ENCODE measurements at places on chromosomes 2 and 18. TPM values are rescaled to one million over a fixed set of nuclear protein-coding genes. Genes with fewer than 3 reads are reported as not detected.

DNA sequence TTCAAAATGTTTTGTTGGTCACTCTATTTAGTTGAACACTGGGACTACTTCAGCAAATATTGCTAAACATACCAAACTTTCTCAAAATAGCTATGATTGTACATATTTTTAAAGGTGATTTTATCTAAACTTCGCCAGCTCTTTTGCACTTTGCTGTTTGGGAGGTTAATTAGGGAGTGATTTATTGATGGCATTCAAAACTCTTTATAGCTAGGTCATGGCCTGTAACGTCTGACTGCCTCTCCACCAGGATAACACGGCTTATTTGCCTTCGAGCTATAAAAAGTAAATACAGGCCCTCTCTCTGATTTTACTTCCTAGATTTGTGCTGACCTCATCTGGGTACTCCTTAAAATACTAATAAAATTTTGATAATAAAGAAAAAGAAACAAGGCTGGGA is 931.9 kb downstream of the DCDC2C start:
- no peaks in the 10 kb centered on the region for H3K4me1 ChIP-seq
- DNase-seq = no peak
- H3K27me3 ChIP-seq = no peaks in the 10 kb centered on the region
- H3K4me3 ChIP-seq = no peak overlapping the region
- no peak overlapping the region for H3K27ac ChIP-seq

GRCh38 chr2:7060156-7060555 is 142.9 kb downstream of the RNF144A start:
- H3K27ac ChIP-seq = no peak overlapping the region
- H3K4me3 ChIP-seq = no peak overlapping the region
- H3K4me1 ChIP-seq = no peaks in the 10 kb centered on the region
- no peak for DNase-seq
- no peaks in the 10 kb centered on the region for H3K36me3 ChIP-seq

DNA sequence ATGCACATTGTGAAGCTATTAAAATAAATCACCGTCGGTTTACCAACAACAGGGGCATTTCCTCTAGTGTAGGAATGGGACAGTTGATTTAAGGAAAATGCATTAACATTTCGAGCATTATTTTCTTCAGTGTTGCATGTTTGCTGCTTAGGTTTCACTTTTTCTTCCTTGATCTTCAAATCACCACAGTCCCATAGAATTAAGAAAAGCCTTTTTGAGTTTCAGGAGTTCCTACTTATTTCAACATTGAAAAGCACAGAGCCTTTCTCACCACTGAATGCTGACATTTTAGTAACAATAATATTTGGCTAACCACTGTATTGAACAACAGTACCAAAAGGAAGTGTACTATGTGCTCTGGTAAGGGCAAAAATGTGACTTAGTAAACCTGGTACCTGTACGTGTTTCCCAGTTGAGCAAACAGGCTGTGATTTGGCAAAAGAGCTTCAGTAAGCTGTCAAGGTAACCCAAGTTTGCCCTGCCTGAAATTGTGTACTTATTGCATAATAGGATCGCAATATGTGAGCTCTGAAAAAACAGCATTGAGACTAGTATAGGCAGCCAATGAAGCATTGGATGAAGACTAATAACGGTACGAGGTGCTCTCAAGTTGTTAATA is 2.2 kb downstream of the LRRTM4 start:
- H3K27ac ChIP-seq = no peak overlapping the region
- DNase-seq = no peak

- no peak for DNase-seq
- H3K36me3 ChIP-seq = no peaks in the 10 kb centered on the region
- H3K4me3 ChIP-seq = no peak overlapping the region
- no peaks in the 10 kb centered on the region for H3K4me1 ChIP-seq
Observed at GRCh38 chr18:73476031-73476430, 608.2 kb upstream of the NETO1 start.

DNA sequence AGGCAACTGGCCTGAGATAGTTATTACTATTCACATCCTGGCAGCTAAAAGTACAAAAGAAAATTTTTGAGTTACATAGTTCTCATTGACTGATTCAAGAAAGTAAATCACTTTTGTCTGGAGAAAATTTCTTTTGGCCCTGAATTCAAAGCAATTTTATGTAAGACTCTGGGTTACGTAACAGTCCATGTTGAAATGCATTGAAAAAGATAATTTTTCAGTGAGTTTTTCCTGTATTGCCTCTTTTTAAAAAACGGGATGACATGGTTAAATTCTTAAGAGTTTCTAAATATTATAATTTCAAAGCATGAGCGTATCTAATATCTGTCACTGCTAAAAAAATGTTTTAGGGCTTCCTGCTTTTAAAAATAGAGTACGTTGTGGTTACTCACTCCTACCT is 72.7 kb downstream of the ANKRD12 start:
- no peak for DNase-seq
- H3K4me3 ChIP-seq = no peak overlapping the region
- no peaks in the 10 kb centered on the region for H3K4me1 ChIP-seq
- no peaks in the 10 kb centered on the region for H3K27me3 ChIP-seq
- no peak overlapping the region for H3K27ac ChIP-seq

GRCh38 chr2:199955007-199955338 is 318 bp downstream of the TYW5 start:
- peak overlapping the region; percentile 98 for H3K27ac ChIP-seq
- peaks cover 5% of the 10 kb centered on the region for H3K4me1 ChIP-seq
- H3K4me3 ChIP-seq = peak overlapping the region; percentile 77
- H3K27me3 ChIP-seq = no peaks in the 10 kb centered on the region
- DNase-seq = no peak

DNA sequence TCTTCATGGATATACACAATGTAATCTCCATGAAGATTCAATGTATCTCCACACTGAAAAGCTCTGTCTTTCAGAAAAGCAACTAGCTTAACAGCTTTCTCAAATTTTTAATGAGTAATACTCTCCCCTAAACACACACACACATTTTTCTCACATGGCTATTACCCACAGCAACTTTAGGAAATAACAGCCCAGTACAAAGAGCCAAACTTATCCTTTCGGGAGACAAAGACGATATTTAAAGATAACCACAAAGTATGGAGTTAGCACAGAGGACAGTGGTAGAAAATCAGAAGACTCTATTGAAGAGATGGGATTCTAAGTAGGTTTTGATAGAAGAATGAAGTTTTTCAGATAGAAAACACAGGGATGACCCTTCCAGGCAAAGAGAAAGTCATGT is 394.9 kb upstream of the TRIB2 start:
- no peak for DNase-seq
- no peak overlapping the region for H3K4me3 ChIP-seq
- peaks cover 11% of the 10 kb centered on the region for H3K4me1 ChIP-seq
- peak overlapping the region; percentile 97 for H3K27ac ChIP-seq
- H3K27me3 ChIP-seq = no peaks in the 10 kb centered on the region

- H3K27me3 ChIP-seq = no peaks in the 10 kb centered on the region
- DNase-seq = peak; percentile 52
- H3K36me3 ChIP-seq = peaks cover 4% of the 10 kb centered on the region
- peaks cover 20% of the 10 kb centered on the region for H3K4me1 ChIP-seq
- no peak overlapping the region for H3K27ac ChIP-seq
Observed at GRCh38 chr2:152646775-152647174, 70.5 kb downstream of the PRPF40A start.

- no peaks in the 10 kb centered on the region for H3K4me1 ChIP-seq
- no peak for DNase-seq
- H3K27ac ChIP-seq = no peak overlapping the region
- H3K4me3 ChIP-seq = no peak overlapping the region
Observed at GRCh38 chr2:37907501-37908225, 17.4 kb upstream of the RMDN2 start.

- H3K4me1 ChIP-seq = no peaks in the 10 kb centered on the region
- H3K27me3 ChIP-seq = peaks cover 8% of the 10 kb centered on the region
- no peak overlapping the region for H3K27ac ChIP-seq
- H3K4me3 ChIP-seq = no peak overlapping the region
- DNase-seq = no peak
Observed at GRCh38 chr2:26668856-26669750, 23.4 kb upstream of the KCNK3 start.

DNA sequence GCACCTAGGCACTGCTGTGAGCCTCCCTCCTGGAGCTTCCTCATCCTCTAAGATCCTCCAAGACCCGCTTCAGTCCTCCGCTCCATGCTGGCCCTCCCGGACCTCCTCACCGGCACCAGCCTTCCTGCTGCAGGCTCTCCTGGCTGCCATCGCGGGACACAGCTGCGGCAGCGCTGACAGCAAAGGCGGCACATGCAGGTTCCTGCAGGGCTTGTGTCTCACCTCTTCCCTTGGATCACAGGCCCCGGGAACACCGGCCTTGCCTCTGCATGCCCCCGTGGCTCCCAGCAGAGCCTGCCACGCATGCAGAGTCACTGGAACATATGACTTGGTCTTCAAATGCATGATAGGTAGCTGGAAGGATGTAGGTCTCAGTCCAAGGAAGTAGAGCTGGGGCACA is 67.2 kb downstream of the PTGR3 start:
- H3K4me3 ChIP-seq = no peak overlapping the region
- no peak for DNase-seq
- no peak overlapping the region for H3K27ac ChIP-seq
- H3K27me3 ChIP-seq = no peaks in the 10 kb centered on the region
- H3K4me1 ChIP-seq = no peaks in the 10 kb centered on the region
- no peaks in the 10 kb centered on the region for H3K36me3 ChIP-seq

GRCh38 chr2:37224063-37224462 is 7.3 kb downstream of the CEBPZ start:
- H3K36me3 ChIP-seq = peaks cover 36% of the 10 kb centered on the region
- no peak for DNase-seq
- no peaks in the 10 kb centered on the region for H3K4me1 ChIP-seq
- H3K27ac ChIP-seq = no peak overlapping the region

DNA sequence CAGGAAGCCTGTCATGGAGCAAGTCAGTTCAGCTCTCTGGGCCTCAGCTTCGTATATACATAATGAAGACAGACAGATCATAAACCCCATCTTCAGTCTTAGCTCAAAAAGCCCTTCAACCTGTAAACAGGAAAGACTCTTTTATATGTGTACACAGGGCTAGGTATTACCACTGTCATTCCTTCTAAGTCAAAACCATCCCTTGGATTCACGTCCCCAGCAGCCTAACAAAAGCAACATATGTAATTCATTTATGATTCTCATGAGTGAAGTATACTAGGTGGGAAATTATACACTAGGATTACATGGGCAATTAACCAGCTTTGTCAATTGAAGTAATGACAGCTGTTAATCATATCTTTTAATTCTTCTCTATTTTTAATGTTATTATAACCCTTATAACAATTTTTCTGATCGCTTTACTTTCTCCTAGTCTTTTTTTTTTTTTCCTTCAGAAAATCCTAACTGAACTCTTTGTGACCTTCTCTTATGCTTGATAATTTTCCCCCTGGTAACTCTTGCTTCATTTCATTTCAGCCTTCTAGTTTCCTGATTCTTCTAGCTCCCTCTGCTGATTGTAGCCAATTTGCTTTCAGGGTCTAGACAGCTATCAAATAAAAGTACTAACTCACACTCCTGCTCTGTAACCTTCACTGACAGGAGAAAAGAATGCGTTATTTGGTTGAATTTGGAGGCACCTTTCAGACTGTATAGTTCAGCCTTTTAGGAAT is 99.7 kb downstream of the RBM43 start:
- H3K36me3 ChIP-seq = no peaks in the 10 kb centered on the region
- no peak for DNase-seq
- no peak overlapping the region for H3K4me3 ChIP-seq

TMEM163 gene
- total RNA-seq = not detected

CNOT11 gene
- 58.3 TPM for total RNA-seq

RNU2-63P gene
- 14.0 TPM for total RNA-seq

C2orf66 gene
- 0.33 TPM for total RNA-seq

CABYR gene
- total RNA-seq = 29.4 TPM

DHRS9 gene
- 0.21 TPM for total RNA-seq
